ENCODE measurements at places on chromosomes 6 and 20. TPM values are rescaled to one million over a fixed set of nuclear protein-coding genes. Genes with fewer than 3 reads are reported as not detected.
A peak's percentile ranks its signal among the peaks of the same experiment; 100 is the strongest.

DNA sequence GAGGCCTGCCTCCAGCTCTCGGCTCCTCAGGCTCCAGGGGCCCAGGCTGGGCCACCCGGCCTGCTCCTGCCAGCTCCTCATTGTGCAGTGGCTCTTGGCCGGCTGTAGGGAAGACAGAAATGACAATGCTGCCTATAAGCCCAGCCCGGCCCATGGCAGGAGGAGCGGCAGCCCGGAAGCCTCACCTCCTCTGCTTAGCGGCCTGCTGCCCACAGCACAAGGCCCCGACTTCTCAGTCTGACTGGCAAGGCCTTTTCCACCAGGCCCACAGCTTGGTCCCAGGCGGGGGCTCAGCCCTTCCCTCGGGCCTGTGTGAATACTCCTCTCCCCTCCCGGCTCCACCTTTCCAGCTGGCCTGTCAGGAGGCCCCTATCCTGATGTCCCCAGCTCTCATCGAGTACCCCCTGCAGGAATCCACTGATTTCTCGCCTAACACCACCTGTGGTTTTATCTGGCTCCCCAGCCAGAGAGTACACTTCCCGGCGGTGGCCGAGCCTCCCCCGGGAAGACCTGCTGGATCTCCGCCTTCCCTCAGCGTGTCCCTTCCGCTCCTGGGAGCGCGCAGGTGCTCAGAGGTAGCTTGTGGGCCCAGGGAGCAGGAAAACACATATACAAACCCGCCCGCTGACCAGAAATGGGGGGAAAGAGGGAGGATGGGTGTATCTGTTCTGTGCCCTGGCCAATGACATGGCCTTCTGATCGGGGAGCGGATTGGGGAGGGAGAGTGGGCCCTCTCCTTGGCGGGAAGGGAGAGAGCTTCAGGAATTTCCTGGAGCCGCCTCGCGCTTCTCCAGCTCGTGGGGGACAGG, 963 bp downstream of the DDRGK1 start:
- peak; percentile 46 for DNase-seq
- peaks cover 27% of the 10 kb centered on the region for H3K36me3 ChIP-seq
- no peaks in the 10 kb centered on the region for H3K27me3 ChIP-seq
- peak overlapping the region; percentile 96 for H3K27ac ChIP-seq
- peaks cover 10% of the 10 kb centered on the region for H3K4me1 ChIP-seq

DNA sequence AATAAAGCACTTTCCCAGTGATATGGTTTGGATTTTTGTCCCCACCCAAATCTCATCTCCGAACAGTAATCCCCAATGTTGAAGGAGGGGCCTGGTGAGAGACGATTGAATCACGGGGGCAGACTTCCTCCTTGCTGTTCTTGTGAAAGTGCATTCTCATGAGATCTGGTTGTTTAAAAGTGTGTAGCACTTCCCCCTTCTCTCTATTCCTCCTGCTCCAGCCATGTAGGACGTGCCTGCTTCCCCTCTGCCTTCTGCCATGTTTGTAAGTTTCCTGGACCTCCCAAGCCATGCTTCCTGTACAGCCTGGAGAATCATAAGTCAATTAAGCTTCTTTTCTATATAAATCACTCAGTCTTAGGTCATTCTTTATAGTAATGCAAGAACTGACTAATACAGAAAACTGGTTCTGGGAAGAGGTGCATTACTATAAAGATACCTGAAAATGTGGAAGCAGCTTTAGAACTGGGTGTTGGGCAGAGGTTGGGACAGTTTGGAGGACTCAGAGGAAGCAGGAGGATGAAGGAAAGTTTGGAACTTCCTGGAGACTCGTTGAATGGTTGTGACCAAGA, 7.4 kb downstream of the EPM2A start:
- H3K4me1 ChIP-seq: peaks cover 19% of the 10 kb centered on the region
- no peak overlapping the region for H3K4me3 ChIP-seq
- H3K27me3 ChIP-seq: no peaks in the 10 kb centered on the region
- DNase-seq: no peak
- H3K36me3 ChIP-seq: peaks cover 45% of the 10 kb centered on the region

DNA sequence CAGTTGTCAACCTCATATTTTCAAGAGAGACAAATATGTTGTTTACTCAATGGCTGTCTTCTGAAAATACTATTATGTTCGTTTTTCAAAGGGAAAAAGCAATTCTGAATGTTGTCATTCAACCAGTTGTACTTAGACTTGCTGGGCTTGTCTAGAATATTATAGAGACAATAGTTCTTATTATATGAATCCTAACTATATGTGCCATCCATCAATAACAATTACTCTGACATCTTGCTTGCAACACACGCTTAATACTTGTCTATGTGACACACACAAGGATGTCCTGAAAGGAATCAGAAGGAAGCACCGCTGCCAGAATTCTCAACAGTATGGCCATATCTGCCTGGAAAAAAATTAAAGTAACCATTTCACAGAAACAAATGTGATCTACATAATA, 283.3 kb upstream of the NRSN1 start:
- no peaks in the 10 kb centered on the region for H3K36me3 ChIP-seq
- no peaks in the 10 kb centered on the region for H3K4me1 ChIP-seq
- H3K4me3 ChIP-seq: no peak overlapping the region
- no peak overlapping the region for H3K27ac ChIP-seq

- no peak for DNase-seq
- H3K4me3 ChIP-seq: no peak overlapping the region
- peaks cover 2% of the 10 kb centered on the region for H3K36me3 ChIP-seq
- H3K27ac ChIP-seq: no peak overlapping the region
These were observed 25.8 kb upstream of the SLC16A10 start for GRCh38 chr6:111061508-111061907.

Gene SOX18
- total RNA-seq: not detected

Gene DAAM2
- total RNA-seq: not detected

- H3K4me3 ChIP-seq: no peak overlapping the region
- H3K27ac ChIP-seq: no peak overlapping the region
These were observed 103.7 kb downstream of the PDSS2 start for GRCh38 chr6:107355659-107356058.

DNA sequence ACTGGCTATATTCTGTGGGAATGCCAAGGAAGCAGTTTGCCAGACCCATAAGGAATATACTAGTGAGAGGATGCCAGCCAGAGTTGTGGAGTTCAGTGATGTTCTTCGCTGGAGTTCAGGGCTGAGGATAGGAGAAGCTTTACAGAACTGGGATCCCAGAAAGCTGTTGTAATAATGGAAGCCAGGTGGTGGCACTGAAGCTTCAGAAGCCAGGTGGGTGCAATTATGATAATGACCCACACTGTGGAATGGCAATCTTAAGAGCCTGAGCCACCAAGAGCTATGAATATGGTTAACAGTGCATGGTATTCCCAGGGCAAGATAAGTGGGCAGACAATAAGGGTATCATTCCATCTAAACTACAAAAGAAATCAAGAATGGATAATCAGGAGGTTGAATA, 25.1 kb upstream of the ENPP1 start:
- peaks cover 23% of the 10 kb centered on the region for H3K27me3 ChIP-seq
- no peaks in the 10 kb centered on the region for H3K36me3 ChIP-seq
- no peaks in the 10 kb centered on the region for H3K4me1 ChIP-seq
- H3K4me3 ChIP-seq: no peak overlapping the region
- H3K27ac ChIP-seq: no peak overlapping the region
- no peak for DNase-seq

Gene TRIM10
- total RNA-seq: not detected

- H3K36me3 ChIP-seq: no peaks in the 10 kb centered on the region
- H3K4me1 ChIP-seq: no peaks in the 10 kb centered on the region
- H3K4me3 ChIP-seq: no peak overlapping the region
- H3K27ac ChIP-seq: no peak overlapping the region
- H3K27me3 ChIP-seq: peaks cover 2% of the 10 kb centered on the region
These were observed 110.1 kb upstream of the PTPN1 start for GRCh38 chr20:50399917-50400704.

DNA sequence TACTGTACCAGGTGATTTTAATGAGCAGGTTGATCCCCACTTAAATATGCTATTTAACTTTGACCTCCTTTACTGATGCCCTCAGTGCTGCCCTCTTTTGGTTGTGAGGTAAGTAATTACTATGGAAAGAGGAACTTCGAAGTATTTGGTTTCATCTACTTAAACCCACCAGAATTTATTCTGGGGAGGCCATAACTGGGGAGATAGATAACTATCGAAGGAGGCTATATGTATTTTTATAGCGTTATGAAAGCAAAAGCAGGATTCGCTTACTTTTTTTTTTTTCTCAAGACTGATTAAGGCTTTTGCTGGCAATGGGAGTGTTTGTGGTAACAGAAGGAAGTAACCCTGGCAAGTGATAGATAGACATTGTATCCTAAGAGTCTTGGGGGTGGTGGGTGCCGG, 168.9 kb upstream of the CENPW start:
- DNase-seq: no peak
- H3K4me3 ChIP-seq: no peak overlapping the region
- no peaks in the 10 kb centered on the region for H3K27me3 ChIP-seq
- H3K27ac ChIP-seq: no peak overlapping the region

DNA sequence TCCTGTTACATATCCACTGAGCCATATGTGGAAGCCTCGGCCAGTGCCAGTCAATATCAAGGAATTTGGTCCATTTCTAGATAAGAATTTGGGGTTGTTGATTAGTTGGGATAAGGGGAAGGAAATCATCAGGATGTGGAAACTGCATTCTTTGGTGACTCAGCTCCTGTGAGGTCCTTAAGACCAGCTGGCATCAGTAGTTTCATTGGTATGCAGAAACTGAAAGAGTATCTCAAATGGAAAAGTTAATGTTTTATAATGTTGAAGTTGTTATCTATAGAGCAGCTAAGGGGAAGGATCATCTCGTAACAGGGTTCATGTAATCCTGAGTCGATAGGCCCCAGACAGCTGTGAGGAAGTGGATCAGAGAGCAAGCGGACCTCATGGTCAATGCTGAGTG, 87.9 kb upstream of the PRND start:
- H3K27me3 ChIP-seq: no peaks in the 10 kb centered on the region
- H3K4me1 ChIP-seq: peaks cover 3% of the 10 kb centered on the region
- H3K27ac ChIP-seq: no peak overlapping the region

DNA sequence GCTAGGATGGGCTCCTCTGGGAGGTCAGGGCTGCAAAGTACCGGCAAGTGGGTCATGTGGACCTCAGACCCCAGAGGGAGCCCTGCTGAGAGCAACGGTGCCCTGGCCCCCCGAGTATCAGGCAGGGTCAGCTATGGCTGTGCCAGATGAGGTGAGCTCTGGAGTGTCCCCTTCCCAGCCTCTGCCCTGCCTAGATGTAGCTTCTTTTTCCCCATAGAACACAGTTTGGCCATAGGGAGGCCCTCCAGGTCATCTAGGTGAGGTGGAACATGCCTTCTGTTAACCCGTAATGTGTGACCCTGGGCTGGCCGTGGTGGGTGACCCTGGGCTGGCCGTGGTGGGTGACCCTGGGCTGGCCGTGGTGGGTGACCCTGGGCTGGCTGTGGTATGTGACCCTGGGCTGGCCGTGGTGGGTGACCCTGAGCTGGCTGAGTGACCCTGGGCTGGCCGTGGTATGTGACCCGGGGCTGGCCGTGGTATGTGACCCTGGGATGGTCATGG, 21.2 kb upstream of the PCMTD2 start:
- no peaks in the 10 kb centered on the region for H3K27me3 ChIP-seq
- no peak for DNase-seq
- H3K4me3 ChIP-seq: no peak overlapping the region
- no peaks in the 10 kb centered on the region for H3K36me3 ChIP-seq
- H3K27ac ChIP-seq: no peak overlapping the region

- H3K4me3 ChIP-seq: no peak overlapping the region
- no peak overlapping the region for H3K27ac ChIP-seq
- no peak for DNase-seq
- H3K4me1 ChIP-seq: no peaks in the 10 kb centered on the region
These were observed 157.8 kb downstream of the SASH1 start for GRCh38 chr6:148500402-148500801.

Gene EPHA7
- not detected for total RNA-seq

Gene VSX1
- not detected for total RNA-seq

- peaks cover 35% of the 10 kb centered on the region for H3K27me3 ChIP-seq
- no peaks in the 10 kb centered on the region for H3K36me3 ChIP-seq
- no peaks in the 10 kb centered on the region for H3K4me1 ChIP-seq
- no peak overlapping the region for H3K27ac ChIP-seq
- H3K4me3 ChIP-seq: no peak overlapping the region
- DNase-seq: no peak
These were observed 23.9 kb upstream of the SNRNP48 start for GRCh38 chr6:7566107-7566506.

Gene HLA-DQB2
- total RNA-seq: not detected

GRCh38 chr6:107064579-107065065, 36.6 kb downstream of the MTRES1 start:
- H3K4me1 ChIP-seq: peaks cover 36% of the 10 kb centered on the region
- peaks cover 7% of the 10 kb centered on the region for H3K36me3 ChIP-seq
- no peaks in the 10 kb centered on the region for H3K27me3 ChIP-seq
- H3K27ac ChIP-seq: peak overlapping the region; percentile 31
- no peak overlapping the region for H3K4me3 ChIP-seq

- no peaks in the 10 kb centered on the region for H3K4me1 ChIP-seq
- no peaks in the 10 kb centered on the region for H3K27me3 ChIP-seq
- H3K4me3 ChIP-seq: no peak overlapping the region
- no peak for DNase-seq
- no peaks in the 10 kb centered on the region for H3K36me3 ChIP-seq
These were observed 73.2 kb upstream of the CD2AP start for GRCh38 chr6:47404435-47404834.

GRCh38 chr6:169837529-169838250, 86.3 kb downstream of the ERMARD start:
- no peaks in the 10 kb centered on the region for H3K36me3 ChIP-seq
- H3K4me3 ChIP-seq: no peak overlapping the region
- no peak overlapping the region for H3K27ac ChIP-seq
- H3K27me3 ChIP-seq: peaks cover 29% of the 10 kb centered on the region
- no peaks in the 10 kb centered on the region for H3K4me1 ChIP-seq
- DNase-seq: no peak

- no peak overlapping the region for H3K27ac ChIP-seq
- H3K36me3 ChIP-seq: no peaks in the 10 kb centered on the region
- no peak for DNase-seq
These were observed 559.4 kb upstream of the AGPAT4 start for GRCh38 chr6:161833099-161833860.

GRCh38 chr6:133707456-133707855, 181.5 kb upstream of the TCF21 start:
- H3K4me1 ChIP-seq: peaks cover 7% of the 10 kb centered on the region
- no peaks in the 10 kb centered on the region for H3K36me3 ChIP-seq
- H3K27me3 ChIP-seq: peaks cover 5% of the 10 kb centered on the region
- no peak for DNase-seq

Measured in activated naive CD8-positive, alpha-beta T cell treated with anti-CD3 and anti-CD28 coated beads for 36 hours (primary cell).